IPS DF 6.9 (cell line): ENCODE measurements at places on chromosomes 4 and X.

DNA sequence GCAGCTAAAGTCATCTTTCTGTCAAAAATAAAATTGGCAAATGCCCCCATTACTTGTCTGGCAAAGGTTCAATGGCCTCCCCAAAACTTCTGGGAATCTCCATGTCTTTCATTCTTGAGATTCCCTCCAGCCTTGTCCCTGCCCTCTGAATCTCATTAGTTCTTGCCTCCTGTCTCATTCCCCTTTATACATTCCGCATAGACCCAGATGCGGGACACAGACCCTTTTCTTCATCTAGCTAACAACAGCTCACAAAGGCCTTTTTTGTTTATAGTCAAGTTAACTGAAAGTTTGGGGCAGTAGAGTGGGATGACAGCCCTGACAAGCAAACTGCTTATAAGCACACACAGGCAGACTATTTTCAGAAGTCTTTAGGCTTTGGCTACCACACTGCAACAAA lies 306.1 kb upstream of the FAM241A start:
- DNase-seq: no peak

GRCh38 chr4:107658400-107659336 lies 61.4 kb downstream of the PAPSS1 start:
- no peak for DNase-seq

DNA sequence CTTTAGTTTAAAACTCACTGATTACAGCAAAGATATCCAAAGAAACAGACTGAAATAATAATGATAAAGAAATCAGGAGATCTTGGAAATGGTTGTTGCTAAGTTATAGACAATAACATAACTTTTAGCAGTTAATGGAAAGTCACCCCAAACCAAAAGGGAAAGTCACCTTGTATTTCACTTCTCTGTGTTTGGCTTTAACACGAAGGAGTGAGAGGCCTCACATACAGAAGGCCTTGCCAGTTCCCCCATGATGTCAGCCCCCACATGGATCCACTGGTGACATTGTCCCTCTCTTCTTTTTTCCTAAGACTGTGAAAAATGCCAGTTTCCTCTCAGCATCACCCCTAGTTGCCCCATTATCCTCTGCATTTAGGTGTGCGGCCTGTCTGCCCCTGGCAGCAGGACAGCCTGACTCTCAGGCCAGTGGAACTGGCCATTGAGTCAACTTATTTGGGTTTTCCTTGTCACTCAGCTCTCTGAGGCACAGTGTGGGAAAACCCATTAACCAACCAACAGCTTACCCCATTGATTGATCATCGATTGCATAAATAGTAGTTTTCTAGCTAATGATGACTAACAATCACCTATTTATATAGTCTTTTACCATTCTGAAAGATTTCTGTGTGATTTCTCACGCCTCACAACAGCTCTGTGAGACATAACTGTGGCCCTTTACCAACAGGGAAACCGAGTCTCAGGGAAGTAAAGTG lies 308.1 kb downstream of the PTTG2 start:
- no peak for DNase-seq

- no peak for DNase-seq
These were observed 35.2 kb downstream of the SLC10A7 start for GRCh38 chr4:146486565-146486964.

GRCh38 chr4:56874166-56874565 lies 33.5 kb upstream of the REST start:
- DNase-seq: peak; percentile 37

DNA sequence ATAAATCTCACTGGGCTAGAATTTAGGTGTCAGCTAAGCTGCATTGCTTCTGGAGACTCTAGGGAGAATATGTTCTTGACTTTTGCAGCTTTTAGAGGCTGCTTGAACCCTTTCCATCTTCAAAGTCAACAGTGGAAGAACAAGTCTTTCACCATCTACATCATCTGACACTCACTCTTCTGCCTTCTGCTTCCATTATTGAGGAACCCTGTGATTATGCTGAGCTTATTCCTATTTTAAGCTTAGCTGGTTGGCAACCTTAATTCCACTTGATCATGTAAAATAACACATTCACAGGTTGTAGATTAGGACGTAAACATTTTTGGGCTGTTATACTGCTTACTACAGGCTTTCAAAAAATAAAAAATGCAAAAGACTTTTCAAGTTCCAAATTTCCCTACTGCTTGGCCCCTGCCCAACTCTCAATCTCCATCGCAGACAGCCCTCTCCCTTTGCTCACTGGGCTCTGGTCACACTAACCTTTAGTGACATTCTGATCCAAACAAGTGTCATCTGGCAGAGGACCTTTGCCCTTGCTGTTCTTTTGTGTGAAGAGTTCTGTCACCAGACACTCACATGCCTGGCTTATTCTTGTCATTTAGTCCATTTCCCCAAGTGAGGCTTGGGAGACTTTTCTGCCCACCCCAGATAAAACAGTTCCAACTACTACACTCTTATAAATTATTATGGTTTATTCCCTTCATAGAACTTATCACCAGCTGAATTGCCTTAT lies 1056.0 kb downstream of the STIM2 start:
- DNase-seq: no peak

DNA sequence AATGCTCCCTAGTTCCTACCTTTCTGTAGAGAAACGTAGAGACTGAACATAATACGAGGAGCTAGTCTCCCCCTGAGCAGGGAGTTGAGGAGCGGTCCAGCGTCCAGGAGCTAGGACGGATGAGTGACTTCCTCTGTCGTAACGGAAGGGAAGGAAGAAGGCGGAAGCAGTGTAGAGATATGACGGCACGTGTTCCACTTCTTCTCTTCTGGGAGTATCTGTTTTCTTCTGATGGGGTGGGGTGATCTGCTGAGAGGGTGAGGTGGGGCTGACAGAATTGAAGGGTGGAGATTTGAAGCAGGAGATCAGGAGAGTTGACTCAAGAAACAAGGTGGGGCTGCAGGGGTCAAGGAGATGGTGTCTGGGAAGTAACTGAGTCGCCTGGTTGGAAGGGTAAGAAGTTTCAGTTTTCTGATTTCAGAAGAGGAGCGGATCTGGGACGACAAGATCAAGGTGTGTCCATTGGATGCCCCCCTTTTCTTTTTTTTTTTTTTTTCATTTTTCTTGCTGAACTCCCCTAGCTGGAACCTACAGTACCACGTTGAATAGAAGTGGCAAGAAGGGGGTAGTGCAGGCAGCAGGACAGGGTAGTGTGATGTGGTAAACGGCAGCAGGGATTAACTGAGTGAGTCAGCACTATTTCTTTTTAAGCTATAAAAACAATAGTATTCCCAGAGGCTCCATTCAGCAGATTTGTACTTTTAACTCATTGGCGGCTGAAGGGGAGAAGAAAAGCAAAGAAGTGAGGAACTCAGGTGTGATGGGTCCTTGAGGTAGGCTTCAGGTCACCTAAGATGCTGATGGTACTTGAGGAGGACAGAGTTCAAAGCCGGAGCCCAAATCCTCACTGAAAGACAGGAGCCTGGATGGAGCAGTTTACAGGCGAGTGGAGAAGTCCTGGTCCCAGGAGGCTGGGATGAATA lies 50.8 kb upstream of the SETD7 start:
- no peak for DNase-seq

DNA sequence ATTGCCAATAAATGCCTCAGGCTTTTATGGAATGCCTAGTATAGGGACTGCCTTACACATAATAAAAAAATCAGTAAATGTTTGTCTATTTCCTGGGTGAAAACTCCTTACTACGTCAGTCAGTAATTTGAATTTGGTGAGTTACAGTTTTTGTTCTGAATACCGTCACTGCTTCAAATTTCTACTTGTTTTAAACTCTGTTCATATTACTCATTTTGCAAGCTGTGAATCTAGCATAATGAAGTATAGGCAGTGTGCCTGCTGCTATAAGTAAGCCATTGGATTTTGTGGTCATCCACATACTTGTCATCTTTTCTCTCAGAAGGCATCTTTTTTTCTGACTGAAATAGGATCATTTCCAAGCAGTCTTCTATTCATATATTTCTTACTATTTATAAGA lies 43.1 kb downstream of the SYNPO2 start:
- no peak for DNase-seq

DNA sequence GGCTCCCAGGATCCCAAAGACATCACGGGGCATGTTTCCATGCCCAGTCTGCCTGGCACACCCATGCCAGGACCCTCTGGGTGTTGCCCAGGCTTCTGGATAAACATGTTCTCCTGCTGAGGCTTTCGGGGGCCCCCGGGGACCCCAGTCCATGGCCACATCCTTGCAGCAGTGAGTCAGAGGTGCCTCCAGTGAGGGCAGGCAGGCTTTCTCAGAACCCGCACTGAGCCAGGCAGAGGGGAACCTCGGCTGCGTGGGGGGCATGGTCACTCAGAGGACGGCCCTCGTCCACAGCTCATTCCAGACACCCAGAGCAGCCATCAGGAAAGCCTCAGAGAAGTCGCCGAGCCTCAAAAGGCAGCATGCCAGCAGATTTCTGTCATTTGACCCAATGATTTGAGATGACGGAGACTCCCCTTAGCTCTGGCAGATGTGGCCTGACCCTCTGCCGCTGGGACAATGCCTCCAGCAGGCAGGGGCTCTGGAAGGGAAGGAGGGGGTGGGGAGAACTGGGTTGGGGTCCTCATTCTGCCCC lies 54.8 kb downstream of the PPP2R2C start:
- no peak for DNase-seq

DNA sequence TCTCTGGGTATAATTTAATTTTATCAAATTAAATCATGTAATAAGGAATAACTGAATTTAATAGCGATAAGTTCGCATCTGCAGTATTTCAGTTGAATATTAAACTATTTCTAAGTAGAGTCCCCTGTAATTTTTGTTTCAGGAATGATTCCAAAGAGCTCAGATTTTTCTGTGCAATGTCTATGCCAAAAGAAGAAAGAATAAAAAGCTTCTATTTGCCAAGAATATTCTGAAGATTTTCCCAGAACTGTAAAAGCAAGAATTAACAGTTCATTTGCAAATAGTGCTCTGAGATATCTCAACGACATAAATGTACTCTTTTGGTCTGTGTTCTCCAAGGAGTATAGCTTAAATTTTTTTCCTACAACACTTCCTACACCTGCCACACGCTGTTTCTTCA lies 1242.8 kb upstream of the DIAPH2 start:
- DNase-seq: no peak

- DNase-seq: no peak
These were observed 17.3 kb downstream of the PGAM4 start for GRCh38 chrX:77952173-77952572.

GRCh38 chrX:132651421-132652086 lies 162.7 kb upstream of the MBNL3 start:
- no peak for DNase-seq

- DNase-seq: no peak
These were observed 103.0 kb upstream of the RAPGEF2 start for GRCh38 chr4:158999849-159000248.

- DNase-seq: no peak
These were observed 83.6 kb downstream of the ITIH6 start for GRCh38 chrX:54714424-54714823.
